Dorsolateral prefrontal cortex (tissue), 122 donors: ENCODE measurements at places on chromosomes 13 and 19.

DNA sequence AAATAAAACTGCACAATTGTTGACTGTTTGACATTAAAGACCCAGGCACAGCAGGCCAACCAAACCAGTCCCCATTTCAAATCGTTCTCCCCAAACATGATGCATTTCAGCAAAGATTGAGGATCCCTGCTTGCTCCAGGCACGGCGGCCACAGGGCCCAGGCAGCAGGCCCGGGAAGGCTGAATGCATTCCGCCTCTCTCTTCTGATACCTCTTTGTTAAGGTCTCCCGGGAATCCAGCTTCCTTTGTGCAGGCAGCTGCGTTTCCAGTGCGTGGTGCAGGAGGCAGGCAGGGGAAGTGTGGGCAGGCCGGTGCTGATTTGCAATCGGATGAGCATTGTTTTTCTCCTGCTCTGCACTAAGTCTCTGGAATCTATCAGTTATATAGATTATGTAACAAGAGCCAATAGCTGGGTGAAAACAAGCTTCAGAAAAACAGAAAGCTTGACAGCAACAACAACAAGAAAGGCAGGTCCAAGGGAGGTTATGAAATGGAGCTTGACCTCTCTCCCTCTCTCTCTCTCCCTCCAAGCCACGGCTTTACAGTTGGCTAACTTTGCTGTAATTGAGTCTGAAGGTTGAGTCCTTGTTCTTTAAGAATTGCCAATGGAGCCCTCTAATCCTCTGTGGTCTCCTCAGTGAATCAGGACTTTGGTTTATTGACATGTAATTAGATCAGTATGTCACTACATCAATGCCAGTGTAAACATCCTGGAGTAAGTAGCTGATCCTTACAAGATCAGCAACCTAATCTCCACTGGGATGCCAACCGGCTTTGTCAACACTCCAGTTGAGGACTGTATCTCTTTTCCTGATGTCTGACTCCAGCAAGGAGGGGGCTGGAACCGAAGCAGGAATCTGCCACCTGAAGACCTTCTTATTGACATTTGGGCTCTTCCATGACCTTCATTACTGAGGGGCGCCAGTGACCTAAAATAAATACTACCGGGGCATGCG lies 338.0 kb downstream of the TEX29 start:
- DNase-seq = peak; percentile 65

GRCh38 chr19:35991731-35992450 lies 3.1 kb upstream of the SDHAF1 start:
- DNase-seq = no peak

DNA sequence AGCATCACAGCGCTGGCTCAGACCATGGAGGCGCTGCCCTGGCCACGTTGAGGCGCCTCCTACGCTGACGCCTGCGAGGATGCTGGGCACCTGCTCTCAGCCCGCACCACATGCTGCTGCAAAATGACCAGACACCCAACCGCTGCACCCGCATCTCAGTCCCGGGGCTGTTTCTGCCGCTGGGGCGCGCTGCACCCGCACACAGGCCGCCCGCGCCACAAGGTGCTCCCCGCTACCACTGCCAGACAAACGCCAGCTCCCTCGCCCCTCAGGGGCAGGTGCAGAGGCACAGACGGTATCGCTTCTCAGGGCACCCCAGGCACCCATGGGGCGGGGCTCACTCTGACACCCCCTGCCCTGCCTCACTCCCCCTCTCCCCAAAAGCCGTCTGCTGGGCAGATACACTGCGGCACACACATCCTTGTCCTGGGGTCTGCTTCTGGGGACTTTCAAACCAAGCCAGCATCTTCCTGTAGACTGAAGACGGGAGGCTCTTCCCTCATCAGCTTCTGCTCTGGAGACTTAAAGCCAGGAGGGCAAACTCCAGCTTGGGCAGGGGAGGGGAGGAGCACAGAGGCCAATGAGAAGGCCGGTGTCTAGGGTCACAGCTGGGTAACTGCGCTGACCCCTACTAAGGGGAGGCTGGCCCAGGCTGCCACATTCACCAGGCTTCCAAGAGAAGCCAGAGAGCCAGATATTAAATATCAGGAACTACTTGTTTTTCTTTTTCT lies 16.3 kb downstream of the CHERP start:
- no peak for DNase-seq

DNA sequence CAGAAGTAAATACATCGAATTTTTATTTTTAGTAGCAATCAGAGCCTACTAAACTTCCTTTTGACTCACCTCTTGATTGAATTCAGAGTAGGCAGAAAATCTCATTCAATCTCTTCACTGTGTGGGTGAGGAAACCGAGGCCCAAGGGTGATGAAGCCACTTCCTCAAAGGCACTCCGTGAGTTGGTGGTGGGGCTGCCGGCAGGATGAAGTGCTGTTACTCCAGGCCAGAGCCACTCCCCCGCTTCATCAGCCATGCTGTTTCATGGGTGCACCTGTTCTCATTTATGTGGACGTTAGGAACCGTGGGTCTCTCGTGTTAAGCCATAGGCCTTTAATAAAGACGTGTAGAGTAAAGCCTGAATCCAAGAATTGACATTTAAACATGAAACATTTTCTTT lies 13.2 kb downstream of the ING1 start:
- DNase-seq = no peak

GRCh38 chr19:1921825-1922224 lies 16.6 kb downstream of the ADAT3 start:
- DNase-seq = no peak

DNA sequence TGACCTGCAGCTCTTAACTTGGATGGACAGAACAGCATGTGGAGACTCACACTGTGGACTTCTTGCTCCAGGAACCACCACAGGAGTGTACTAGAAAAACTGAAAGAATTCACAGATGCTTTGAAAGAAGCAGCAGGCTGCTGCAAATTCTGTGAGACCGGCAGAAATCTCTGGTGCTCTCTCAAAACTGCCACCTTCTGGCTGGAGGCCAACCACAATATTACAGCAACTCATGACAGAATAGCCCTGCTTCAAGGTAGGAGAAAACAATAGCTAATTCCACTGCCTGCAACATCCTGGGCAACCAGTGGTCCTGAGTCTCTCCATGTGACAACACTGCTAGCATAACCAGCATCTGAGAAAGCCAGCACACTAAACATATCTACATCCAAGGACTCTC lies 26.9 kb downstream of the CDK8 start:
- DNase-seq = no peak

DNA sequence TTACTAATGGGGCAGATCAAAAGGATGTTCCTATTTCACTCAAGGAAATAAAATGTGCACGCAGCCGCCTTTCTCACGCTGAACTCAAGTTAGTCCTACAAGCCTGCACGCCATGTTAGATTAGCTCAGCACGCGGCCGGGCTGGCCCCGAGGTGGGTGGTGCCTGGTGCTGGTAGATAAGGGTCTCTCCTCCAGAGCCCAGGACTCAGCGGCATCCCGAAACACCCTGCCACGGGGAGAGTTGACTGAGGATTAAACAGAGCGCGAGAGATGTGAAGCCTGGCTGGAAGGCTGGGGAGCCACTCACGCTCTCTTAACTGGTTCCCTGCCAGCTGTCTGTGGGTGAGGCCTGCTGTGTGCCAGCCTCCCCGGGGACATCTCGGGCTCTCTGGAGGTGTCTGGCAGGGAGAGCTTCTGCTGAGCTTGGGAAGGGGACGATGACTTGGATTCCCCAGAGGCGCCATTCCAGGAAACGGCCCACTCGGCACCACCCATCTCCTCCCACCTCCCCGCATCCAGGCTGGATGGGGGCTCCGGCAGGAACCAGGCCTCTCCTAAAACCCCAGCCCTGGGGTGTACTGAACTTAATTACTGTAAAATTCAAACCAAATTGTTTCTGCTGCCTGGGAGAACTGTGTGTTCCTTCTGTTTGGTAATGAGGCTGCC lies 122.2 kb downstream of the KDM4B start:
- DNase-seq = no peak

DNA sequence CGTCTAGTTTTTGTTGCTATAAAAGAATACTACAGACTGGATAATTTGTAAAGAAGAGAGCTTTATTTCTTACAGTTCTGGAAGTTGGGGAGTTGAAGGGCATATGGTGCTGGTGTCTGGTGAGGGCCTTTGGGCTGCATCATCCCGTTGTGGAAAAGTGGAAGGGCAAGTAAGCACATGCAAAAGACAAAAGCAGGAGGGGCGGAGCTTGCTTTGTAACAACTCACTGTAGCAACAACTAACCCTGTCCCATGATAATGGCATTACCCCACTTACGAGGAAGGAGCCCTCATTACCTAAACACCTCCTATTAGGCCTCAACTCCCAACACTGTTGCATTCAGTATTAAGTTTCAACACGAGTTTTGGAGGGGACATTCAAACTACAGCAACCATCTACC lies 7.2 kb upstream of the DNAJC15 start:
- DNase-seq = no peak

- no peak for DNase-seq
These were observed 26.8 kb downstream of the COG6 start for GRCh38 chr13:39682310-39682709.

DNA sequence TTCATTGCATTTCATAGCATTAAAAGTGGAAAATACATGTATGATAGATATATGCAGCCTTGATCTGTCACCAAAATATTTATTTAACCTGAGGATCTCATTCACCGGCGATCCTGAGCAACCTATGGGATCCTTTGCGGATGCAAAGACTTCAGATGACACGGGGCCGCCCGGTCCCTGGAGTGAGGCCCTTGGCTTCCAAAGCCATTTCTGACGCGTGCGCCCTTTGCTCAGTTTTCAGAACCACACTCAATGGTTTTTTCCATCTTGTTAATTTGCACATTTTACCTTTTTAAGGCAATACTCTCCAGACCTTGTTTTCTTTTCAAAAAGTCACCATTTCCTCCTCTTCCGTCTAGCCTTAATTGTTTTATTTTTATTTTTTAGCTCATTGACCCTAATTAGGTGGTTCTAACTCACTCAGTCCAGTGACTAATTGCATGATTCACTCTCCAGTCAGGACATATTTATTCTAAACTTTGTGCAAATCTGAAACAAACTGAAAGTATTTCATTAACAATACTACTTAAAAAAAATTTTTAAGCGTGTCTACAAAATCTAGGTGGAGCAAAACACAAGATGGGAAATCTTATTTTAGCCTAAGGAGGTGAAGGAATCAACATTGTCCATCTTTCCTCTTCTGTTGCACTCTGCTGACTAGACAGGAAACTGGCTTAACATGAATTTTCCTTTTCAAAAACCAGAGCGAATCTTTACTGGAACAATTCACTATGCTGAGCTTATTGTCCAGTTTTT lies 47.9 kb downstream of the COL4A1 start:
- no peak for DNase-seq

DNA sequence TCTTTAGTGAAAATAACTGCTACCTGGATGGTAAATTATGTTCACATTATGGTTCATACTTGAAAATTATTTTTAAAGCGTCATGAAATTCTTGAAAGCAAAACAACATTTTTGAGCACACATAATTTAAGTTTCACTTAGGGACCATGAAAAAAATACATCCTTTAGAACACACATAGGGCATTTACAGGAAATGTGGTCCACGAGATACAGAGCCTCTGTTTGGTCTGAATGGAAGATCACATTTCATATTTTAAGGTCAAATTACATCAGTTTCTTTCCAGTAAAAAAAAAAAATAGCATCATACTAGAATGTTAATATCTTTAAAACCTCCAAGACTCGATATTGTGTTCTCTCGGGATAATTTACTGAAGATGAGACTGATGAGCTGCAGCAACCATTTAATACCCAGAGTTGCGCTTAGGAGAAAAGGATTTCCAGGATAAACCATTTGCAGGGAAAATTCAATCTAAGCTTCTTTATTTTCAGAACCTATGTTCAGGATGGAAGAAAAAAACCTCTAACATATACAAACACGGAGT lies 720.7 kb downstream of the DIAPH3 start:
- DNase-seq = no peak

DNA sequence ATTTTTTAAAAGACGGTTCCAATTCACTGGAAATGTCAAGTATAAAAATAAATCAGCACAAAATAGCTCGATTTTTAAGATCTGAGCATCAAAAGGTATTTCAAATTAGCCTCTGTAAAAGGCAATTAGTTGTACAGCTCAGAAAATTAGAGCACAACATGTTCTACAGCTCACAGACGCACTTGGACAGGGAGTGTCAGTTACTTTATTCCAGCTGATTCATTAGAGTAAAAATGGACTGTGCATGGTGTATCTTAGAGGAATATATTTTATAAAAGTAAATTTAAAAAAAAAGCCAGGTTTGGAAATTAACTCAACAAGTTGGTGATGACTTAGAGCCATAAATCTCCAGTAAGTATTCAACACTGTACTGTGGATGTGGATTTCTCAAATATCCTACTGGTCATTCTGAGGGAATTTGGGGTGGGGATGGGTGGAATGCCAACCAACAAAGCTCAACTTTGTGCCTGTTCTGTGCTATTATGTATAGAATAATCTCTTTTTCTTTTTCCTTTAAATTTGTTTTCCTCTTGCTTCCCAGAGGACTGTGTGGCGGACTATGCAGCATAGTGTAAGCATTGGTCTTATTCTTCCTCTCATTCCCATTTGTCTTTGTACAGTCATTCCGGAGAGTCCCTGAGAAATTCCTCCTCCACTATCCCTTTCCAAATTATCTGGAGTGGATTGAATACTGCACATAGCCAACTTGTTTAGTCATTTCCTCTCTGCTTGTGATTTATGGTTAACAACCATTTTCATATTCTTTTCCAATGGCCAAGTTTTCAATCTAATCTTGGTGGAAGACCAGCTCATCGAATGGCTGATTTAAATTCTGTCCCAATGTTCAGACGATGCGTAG lies 169.3 kb downstream of the DCT start:
- no peak for DNase-seq

GRCh38 chr19:48877855-48878195 lies 5.6 kb downstream of the PPP1R15A start:
- no peak for DNase-seq

- DNase-seq = peak; percentile 54
These were observed 25.9 kb downstream of the GRIN2D start for GRCh38 chr19:48419158-48419920.

DNA sequence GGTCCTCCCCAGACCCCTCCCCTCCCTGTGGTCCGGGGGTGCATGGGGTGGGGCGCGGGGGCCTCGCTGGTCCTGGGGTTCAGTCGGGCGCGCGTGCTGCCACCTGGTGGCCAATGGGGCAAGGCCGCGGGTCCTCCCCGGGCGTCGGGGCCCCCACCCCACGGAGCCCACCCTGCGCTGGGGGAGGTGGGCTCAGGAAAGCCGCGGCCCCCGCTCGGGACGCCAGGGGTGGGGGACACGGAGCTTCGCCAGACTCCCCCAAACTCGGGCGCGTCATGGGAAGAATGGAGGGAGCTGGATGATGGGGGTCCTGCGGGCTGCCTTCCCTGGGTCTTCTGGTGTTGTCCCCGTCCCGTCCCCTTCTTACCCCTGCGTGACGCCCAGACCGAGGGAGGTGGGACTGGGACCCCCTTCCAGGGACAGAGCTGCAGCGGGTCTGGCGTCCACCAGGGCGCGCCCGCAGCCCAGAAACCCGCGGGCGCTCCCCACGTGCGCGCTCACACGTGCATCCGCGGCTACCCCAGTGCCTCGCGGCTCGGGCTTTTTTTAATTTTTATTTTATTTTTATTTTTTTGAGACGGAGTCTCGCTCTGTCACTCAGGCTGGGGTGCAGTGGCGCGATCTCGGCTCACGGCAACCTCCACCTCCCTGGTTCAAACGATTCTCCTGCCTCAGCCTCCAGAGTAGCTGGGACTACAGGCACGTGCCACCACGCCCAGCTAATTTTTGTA lies 19.8 kb upstream of the TCF3 start:
- DNase-seq = no peak

- DNase-seq = peak; percentile 44
These were observed 2.5 kb downstream of the ICAM5 start for GRCh38 chr19:10292206-10292788.
